ENCODE measurements at places on chromosomes 3 and 15.

GRCh38 chr15:98650417-98651035 is 2.2 kb downstream of the IGF1R start:
- no peak for DNase-seq

GRCh38 chr3:156818890-156819289 is 7.3 kb upstream of the LEKR1 start:
- DNase-seq, result no peak

DNA sequence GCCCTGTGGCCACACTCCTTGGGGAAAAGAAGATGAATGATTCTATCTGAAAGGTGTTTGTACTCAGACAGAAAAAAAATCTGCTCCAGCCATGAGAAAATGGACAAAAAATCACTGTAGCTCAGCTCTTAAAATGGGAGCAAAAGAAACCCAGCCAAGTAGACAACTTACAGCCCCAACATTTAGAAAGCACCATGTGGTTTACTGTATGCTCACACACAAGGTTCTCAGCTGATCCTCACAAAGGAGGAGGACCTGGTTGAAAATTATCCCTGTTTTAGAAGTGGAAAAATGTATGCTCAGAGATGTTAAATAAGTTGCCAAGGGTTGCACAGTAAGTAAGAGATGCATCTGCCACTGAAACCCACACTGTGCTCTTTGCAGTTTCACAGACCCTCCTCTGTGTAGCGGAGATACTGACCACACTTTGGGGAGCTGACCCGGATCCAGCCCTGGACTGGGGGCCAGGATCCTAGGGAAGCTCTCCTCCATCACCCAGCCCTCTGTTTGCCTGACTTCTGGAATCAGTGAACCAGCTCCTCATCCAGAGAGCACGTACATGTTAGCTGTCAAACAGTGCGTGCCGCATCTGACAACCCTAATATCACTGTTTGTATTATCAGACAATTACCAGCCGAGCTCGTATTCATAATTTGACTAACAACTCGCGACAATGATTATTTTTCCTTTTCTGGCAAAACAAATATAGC is 32.7 kb upstream of the TPRG1 start:
- DNase-seq, result no peak

DNA sequence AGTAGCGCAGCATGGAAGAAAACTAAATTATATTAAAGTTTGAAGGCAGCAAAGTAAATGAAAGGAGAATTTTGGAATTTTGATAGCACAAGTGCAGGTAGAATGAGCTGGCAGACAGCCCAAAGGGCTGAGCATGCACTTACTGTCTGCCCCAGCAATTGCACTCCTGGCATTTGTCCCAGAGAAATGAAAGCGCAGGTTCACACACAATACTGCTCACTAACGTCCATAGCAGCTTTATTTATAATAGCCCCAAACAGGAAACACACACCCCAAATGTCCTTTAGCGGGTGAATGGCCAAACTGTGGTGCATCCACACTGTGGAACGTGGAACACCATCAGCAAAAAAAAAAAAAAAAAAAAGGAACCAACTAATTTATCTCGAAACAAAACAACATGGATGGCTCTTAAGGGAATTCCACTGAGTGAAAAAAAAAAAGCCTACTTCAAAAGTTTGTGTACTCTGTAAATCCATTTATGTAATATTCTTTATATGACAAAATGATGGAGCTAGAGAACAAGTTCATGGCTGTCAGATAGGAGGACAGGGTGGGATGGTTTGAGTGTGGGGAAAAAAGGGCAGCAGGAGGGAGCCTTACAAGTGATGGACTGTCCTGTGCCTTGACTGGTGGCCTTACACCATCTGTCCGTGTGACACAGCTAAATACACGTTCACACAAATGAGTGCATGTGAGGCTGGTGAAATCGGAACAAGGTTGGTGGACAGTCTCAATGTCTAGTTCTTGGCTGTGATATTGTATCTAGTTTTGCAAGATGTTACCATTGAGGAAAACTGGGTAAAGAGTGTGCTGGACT is 6.0 kb upstream of the TM2D3 start:
- no peak for DNase-seq

DNA sequence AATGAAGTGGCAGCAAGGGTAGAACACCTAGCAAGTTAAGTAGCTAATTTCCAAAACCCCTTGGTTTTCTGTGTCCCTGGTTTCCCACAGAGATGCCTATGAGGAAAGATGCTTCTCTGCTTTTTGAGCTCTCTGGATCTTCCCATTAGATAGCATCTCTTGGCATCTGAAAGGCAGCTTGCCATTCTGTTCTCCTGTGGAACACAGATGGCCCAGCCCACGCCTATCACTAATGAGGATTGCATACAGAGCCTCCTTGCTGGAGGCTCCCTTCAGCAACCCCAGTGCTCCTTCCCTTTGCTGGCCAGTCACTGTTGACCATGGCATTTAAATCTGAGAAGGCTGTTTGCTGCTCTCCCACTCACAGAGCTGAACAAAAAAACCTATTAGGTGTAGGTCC is 34.4 kb upstream of the ETV5 start:
- no peak for DNase-seq

GRCh38 chr3:17931131-17931530 is 188.7 kb upstream of the TBC1D5 start:
- no peak for DNase-seq

GRCh38 chr3:115246461-115247020 is 99.5 kb upstream of the ZBTB20 start:
- no peak for DNase-seq

DNA sequence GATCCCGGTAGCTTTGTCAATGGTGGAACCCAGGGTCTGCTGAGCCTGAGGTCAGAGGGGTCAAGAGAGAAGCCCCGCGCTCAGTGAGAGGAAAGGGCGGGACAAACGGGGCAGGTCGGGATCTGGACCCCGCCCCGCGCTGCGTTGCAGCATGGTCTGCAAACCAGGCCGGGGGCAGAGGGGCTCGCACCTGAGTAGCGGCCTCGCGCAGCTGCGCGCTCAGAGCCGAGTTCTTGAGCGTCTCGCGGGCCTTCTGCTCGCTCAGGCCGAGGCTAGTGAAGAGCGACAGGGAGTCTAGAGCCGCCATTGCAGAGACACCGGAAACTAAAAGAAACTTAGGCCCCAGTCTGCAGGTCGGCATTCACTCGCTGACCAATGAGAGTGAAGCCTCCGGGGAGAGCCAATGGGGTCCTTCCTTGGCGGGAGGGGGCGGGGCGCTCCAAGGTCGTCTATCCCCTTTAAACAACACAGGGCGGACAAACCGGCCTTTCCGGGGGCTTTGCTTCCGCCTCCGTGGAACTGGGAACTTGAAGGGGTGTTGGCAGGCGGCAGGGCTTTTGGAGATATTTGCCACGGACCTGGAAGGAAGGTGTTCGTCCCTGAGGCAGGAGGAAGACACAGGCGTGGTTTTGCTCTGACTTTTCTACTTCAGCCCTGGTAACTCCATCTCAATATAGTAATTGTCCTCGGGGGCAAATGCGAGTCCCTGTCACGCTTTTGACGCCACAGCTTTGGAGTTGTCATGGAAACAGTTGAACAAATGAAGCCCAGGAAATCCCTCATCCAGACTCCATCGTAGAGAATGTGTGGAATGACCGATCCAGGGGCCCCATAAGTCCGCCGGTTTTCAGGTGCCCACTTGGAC is at the start of gene QARS1:
Gene QARS1, minus strand, starts transcription at position 331 of the 865 bp plus-strand sequence. Its CDS starts 24 bp downstream, at position 307.
- DNase-seq, result peak; percentile 78

DNA sequence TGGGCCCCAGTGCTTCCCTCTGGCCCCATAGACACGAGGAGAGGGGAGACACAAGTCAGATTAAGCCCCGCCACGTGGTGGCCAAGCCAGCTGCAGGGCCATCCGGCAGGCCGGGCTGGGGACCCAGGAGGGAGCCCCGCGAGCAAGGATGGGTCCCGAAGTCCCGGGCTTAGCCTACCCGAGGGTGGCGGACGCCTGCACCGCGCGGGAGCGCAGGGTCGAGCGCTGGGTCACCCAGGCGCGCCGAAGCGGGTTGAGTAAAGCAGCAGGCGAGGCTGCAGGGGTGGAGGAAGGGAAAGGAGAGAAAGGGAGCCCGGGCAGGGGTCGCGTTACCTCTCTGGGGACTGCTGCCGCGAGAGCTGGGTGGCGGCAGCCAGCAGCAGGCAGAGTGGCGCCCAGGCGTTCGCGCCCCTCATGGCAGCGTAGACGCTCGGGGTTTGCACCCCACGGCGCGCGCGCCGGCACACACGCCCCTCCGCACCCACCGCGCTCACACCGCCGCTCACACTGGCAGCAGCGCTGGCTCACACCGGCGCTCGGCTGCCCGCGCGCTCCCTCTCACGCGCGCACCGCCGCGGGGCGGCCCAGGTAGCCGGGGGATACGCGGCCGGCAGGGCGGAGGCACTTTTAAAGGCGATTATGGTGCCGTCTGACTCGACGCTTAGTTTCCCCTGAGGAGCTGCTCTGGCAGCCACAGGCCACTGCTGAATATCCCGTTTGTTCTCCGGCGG is at the start of gene PCOLCE2:
Gene PCOLCE2, minus strand, starts transcription at position 603 of the 731 bp plus-strand sequence. Its CDS starts 187 bp downstream, at position 416.
- no peak for DNase-seq

- DNase-seq, result no peak
These were observed 14.3 kb downstream of the SLC28A1 start for GRCh38 chr15:84898761-84899160.

GRCh38 chr3:179292450-179292849 is 30.4 kb upstream of the ZNF639 start:
- DNase-seq, result no peak

DNA sequence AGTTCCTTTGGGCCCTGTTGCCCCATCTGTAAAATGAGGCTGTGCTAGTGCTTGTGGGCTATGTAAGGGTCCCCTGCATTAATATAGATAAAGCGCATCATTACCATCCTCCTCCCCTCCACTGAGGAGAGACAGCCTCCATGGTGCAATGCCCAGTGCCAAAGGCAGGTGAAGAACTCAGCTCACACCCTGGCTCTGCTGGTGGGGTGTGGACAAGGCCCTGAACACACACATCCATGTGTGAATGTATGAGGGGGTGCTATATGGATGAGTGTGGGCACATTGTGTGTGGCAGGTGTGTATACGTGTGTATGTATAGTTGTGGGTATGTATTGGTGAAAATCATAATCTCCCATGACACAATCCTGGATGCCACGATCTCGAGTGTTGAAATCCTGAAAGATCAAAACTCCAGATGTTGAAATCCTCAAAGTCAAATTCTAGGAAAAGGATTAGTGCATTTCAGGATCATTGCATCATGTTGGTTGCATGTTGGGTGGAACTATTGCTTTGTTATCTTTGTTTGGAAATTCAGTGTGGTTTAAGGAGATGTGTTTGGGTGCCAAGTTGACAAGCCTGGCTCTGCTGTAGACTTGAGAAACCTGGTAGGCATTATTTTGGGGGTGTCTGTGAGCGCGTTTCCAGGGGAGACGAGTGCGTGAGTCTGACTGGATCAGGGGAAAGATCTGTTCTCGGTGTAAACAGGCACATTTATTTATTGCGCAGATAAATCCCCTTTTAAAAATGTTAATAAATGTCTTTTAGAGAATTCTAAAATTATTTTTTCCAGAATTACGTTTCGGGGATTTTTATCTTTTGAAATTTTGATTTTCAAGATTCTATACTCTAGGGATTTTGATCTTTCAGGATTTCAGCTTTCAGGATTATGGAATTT is 42.0 kb upstream of the SEC61A1 start:
- no peak for DNase-seq
